ENCODE measurements at places on chromosomes 5 and 9.

- DNase-seq = no peak
Observed at GRCh38 chr5:61020415-61020814, 75.4 kb downstream of the NDUFAF2 start.

DNA sequence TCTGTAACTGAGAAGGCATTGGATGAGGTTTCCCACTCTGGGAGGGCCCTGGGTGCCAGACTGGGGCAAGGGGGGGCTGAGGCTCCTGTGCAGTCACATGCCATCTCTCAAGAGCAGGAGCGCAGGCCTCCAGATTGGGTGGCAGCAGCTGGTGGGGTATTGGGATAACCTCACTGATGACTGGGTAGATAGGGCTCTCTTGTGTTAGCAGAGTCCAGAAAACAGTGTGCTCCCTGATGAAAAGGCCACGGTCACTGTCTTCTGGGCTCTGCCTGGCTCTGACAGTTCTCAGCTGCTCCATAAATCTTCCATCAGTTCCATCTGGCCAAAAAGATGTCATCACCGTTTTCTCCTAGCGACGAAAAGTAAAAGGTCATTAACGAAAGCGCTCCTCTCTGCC lies 21.8 kb upstream of the NKX2-5 start:
- DNase-seq = no peak

DNA sequence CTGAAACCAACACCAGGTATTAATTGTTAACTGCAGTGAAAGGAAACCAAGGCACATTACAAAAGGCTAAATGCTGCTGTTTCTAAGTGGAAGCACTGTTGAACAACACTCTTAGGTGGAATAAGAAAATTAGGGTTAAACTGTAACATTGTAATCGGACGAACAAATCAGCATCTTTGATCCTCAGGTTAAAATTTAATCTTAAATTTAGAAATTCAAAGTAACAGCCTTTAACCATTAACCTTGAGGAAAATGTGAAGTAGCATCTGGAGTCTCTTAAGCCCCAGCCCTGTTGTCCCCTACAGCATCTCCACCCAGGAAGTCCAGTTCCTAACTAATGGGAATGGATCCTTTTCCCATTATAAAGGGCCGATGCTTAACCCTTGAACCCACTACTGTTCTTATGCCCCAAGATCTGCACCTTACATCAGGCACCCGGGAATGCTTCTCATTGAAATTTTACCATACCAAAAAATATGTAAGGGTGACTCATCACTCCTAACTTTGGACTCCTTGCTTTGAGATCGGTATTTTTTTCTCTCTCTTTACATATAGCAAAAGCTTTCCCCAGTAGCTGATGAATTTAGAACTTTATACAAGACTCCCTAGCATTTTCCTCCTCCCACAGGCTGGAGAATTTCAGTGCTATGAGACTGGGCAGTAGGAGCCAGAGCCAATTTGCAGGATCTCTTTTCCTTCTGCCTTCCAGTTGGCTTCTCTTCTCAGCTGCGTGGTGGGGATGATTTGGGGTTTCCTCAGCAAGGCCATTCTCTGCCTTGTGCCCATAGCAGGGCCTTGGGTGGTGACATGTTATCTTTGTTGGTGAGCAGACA lies 32.0 kb upstream of the ITGA2 start:
- DNase-seq = no peak

DNA sequence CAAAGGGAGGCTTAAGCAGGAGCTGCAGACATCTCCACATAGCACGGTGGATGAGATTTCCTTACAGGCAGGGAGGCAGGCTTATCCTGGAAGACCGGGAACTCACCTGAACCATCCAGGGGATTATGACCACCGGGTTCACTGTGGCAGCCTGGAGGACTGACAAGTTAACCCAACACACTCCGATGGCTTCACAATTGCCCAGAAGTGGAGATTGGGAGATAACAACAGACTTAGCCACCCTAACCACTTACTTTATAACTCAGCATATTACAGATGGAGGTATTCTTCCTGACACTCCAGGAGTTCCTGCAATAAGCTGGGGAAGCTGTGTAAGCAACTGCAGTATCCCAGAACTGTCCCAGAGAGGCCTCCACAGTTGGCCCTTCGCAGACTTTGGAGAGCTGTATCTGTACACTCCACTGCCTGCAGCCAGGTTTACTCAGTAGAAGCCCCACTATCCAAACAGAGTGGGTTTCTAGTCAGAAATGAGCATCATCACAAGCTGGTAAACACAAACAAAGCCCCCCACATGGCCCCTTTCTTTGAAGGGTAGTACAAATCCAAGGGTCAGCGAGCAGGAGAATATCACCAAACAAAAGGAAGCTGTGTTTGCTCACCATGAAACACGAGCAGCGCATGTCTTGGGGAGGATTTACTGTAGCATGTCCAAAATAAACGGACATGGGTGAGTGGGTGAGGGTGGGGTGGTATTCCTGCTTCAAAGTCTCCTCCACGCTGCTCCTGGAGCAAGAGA lies 462.2 kb downstream of the RASEF start:
- no peak for DNase-seq

DNA sequence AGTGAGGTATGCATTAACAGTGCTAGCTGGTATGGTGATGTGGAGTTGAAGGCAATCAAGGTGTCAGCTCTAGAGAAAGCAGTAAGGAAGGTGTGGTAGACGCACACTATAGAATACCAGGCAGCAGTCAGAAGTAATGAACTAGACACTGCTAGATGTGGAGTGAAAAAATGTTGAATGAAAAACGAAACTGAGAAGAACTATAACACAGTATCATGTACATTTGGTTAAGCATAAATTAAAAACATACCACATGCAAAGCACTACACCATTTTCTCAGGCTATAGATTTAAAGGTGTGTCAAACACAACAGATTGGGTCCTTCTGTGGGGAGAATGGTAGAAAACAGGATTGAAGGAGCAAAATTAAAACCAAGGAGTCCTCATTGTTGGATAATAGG lies 15.4 kb downstream of the ZNF622 start:
- no peak for DNase-seq

DNA sequence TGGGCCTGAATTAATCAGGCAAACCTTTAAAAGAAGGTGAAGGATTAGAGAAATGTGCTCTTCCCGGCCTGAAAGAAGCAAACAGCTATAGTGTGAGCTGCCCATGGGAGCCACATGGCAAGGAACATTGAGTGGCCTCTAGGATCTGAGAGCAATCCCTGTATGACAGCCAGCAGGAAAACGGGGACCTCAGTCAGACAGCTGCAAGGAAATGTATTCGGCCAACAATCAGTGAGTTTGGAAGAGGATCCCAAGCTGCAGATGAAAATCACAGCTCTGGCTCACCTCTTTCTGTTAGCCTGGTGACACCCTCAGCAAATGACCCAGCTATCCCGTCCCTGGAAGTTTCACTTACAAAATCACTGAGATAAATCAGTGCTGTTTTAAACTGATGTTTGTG lies 309.2 kb downstream of the SH3GL2 start:
- no peak for DNase-seq

DNA sequence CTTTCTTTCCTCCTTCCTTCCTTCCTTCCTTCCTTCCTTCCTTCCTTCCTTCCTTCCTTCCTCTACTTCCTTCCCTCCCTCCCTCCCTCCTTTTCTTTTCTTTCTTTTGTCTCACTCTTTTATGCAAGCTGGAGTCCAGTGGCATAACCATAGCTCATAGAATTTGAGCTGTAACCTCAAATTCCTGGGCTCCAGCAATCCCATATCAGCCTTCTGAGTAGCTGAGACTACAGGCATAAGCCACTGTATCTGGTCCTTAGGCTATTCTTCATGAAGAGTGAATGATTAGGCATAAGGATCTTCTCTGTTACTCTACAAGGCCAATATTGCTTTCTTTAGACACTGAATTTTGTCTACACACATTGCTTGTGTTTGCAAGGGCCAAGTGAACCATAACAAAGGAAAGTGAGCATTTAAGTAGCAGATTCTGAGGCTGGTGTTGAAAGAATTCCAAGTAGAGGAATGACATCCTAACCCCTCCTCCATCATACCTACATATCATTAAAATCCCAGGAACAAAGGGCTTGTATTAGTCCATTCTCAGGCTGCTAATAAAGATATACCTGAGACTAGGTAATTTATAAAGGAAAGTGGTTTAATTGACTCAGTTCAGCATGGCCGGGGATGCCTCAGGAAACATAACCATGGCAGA lies 293.2 kb downstream of the HCN1 start:
- DNase-seq = no peak

- DNase-seq = peak; percentile 2
Observed at GRCh38 chr5:154038707-154039457, at the start of the genes FAM114A2 and MFAP3. FAM114A2 (minus strand) TSS chr5:154038910; CDS start chr5:154034953, 3,957 bp downstream. MFAP3 (plus strand) TSS chr5:154038967; CDS start chr5:154049723, 10,756 bp downstream.

- no peak for DNase-seq
Observed at GRCh38 chr9:21997480-21997879, 2.9 kb downstream of the CDKN2B-AS1 start.

DNA sequence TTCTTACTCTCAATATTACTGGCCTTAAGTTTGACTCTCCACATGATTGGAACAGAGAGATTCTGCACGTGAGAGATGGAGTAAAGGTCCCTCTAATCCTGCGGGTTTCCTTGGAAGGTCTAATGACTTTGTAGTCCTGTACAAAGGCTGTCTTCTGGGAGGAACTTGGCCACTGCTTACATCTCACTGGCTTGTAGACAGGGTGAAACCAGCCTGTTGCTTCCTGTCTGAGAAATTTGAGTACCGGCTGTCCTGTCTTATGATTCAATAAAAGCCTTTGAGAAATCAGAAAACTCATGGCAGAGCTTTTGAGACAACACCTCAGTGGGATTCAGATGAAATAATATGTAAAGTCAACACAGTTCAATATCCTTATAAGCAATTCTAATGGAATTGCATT lies 43.0 kb downstream of the IL31RA start:
- no peak for DNase-seq

DNA sequence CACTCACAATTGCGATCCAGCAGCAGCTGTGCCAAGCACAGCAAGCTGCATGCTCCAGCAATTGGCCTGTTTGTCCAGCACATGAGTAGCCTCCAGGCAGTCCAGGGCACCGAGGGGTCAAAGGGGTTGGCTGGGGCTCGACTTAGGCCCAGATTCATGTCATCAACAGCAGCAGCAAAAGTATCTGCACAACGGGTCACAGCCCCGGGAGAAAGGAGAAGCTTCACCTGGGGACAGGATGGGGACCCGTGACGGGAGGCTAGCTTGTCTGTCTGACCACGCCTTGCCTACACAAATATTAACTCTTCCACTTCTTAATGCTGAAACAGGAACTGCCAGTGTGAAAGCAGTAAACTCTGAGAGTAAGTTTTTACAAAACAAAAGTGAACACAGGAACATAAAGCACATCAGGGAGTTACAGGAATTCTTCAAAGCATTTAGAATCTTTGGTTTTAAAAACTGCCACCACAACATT lies 191.2 kb downstream of the PIK3R1 start:
- no peak for DNase-seq

DNA sequence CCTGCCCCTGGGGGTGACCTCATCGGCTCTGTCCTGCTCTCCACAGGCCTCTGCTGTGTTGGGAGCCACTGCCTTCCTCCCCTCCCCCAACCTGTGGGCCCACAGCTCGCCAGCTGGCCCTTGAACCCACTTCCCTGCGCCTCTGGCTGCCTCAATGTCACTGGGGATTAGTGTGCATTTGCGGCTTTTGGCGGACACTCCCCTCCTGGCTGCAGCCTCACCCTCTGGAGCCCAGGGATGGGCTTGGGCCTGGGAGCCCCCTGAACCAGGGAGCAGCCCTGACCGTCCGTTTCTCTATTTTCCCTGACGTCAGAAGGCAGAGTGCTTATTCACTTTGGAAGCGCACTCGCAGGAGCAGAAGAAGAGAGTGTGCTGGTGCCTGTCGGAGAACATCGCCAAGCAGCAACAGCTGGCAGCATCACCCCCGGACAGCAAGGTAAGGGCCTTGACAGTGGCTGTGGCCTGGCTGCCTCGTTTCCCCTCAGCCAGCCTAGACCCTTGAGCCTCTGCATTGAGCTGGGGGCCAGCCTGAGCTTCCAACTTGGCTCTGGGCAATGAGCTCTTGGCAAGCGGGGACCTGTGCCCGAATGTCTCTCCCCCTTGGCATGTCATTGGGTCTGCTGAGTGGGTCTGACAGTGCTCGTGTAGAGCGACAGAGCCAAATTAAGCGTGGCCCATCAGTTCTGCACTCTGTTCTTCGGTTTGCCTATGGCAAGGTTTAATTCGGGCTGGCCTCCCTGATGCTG lies 73.1 kb downstream of the RGS3 start:
- no peak for DNase-seq

GRCh38 chr5:134446938-134447337 lies 35.3 kb upstream of the CDKN2AIPNL start:
- no peak for DNase-seq

DNA sequence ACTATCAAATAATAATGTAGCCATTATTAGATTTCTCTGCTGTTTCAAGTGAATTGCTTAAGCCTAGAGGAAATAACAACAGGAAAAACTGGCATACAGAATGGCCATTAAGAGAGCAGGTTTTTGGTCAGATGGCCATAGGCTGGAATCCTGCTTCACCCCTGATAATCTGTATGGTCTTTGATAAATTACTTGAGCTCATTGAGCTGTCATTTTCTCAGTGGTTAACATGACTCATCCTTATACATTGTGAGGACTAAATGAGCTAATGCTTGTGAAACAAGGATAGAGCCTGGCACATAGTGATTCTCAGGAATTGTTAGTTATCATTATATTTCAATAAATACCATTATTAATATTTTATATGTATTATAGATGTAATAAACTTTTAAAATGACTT lies 516.5 kb downstream of the KIF4B start:
- no peak for DNase-seq

DNA sequence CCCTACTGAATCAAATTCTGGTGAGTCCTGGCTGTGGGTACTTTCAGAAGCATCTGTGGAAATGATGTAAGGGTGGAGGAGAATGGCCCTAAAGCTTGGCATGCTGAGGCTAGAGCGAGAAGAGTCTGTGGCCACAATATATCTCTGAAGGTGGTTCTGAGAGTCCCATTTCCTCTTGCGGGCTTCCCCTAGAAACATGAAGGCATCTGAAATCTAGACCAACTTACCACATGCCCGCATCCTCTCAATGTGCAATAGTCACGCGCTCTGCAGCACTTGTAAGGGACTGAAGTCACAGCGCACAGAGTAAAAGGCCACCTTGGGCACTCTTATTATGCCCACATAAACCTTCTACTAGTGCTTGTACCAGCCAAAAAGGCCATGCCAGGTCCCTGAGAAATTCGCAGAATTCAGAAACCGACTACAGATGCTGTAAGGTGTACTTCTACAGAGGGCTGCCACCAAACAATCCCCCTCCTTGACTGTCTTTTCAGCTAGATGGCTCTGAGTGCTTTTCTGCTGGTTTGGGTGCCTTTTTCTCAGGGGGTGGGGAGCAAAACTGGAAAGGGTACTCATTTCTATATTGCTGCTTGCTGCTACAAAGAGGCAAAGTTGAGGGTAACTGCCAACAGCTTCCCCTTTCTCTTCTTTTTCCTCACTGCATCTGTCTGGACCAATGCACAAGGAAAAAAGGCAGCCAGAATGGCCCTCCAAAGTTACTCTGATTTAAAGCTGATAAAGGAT lies 107.3 kb downstream of the ZDHHC21 start:
- DNase-seq = no peak

GRCh38 chr5:170752257-170753215 lies 31.0 kb upstream of the GABRP start:
- DNase-seq = no peak

Data from KG1 (cell line).